ENCODE measurements at places on chromosomes 12 and 14. TPM values are rescaled to one million over a fixed set of nuclear protein-coding genes. Genes with fewer than 3 reads are reported as not detected.

GRCh38 chr12:16261944-16262475, 15.5 kb downstream of the SLC15A5 start:
- DNase-seq: no peak

Gene MYL2
- total RNA-seq: not detected

Gene AP1G2
- total RNA-seq: 336 TPM

GRCh38 chr12:119809023-119809422, 68.1 kb downstream of the CIT start:
- DNase-seq: no peak

GRCh38 chr12:58364389-58365086, 423.2 kb downstream of the ATP23 start:
- DNase-seq: no peak
